ENCODE measurements at places on chromosomes 7 and 10. TPM values are rescaled to one million over a fixed set of nuclear protein-coding genes. Genes with fewer than 3 reads are reported as not detected.

The ABCB4 gene
- total RNA-seq, result 0.32 TPM

The LRRTM3 gene
- total RNA-seq, result not detected

The FXYD4 gene
- total RNA-seq, result not detected

The CDH23 gene
- 0.06 TPM for total RNA-seq

The FIS1 gene
- 302 TPM for total RNA-seq

The TSPAN12 gene
- total RNA-seq, result 18.8 TPM

The ANKRD61 gene
- total RNA-seq, result not detected

The MRLN gene
- not detected for total RNA-seq

The XRCC2 gene
- total RNA-seq, result 3.1 TPM

The SNX8 gene
- total RNA-seq, result 6.5 TPM

The IFIT3 gene
- total RNA-seq, result 8.9 TPM

The CYP3A7 gene
- total RNA-seq, result not detected

The OR6V1 gene
- not detected for total RNA-seq

The GPR22 gene
- total RNA-seq, result not detected

The GPR85 gene
- 0.13 TPM for total RNA-seq

The ZNF32 gene
- total RNA-seq, result 20.8 TPM

The VIPR2 gene
- total RNA-seq, result not detected

The SPDYE2B gene
- not detected for total RNA-seq

The EGFR gene
- total RNA-seq, result 0.97 TPM

The SPRN gene
- not detected for total RNA-seq

The NOD1 gene
- 21.0 TPM for total RNA-seq

The CHRM2 gene
- under 0.01 TPM for total RNA-seq

The CEP41 gene
- total RNA-seq, result 6.5 TPM

The SLC39A12 gene
- not detected for total RNA-seq

The PALS2 gene
- total RNA-seq, result 18.9 TPM

The PGAM2 gene
- not detected for total RNA-seq

The CPA2 gene
- not detected for total RNA-seq

The PDAP1 gene
- total RNA-seq, result 23.6 TPM

The SLC26A3 gene
- total RNA-seq, result not detected

The CPXM2 gene
- total RNA-seq, result 4.9 TPM

The FOXP2 gene
- total RNA-seq, result 8.6 TPM

The APBB1IP gene
- 0.06 TPM for total RNA-seq

The COL1A2 gene
- total RNA-seq, result 19.6 TPM

The ARHGEF35 gene
- total RNA-seq, result 0.32 TPM

The CCDC172 gene
- total RNA-seq, result not detected

The SAMD9L gene
- 26.6 TPM for total RNA-seq

The CCL24 gene
- total RNA-seq, result not detected
